ENCODE measurements at places on chromosomes 11 and 22.

GRCh38 chr11:10413268-10413667 is 41.8 kb upstream of the AMPD3 start:
- no peak for DNase-seq

DNA sequence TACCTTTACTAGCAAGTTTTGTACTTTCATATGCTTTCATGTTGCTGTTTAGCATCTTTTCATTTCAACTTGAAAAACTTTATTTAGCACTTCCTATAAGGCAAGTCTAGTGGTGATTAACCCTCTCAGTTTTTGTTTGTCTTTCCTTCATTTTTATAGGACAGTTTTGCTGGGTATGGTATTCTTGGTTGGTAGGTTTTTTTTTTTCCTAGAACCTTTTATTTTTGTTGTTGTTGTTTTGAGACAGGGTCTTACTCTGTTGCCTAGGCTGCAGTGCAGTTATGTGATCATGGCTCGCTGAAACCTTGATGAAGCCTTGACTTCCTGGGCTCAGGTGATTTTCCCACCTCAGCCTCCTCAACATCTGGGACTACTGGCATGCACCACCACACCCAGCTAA is 29.9 kb upstream of the SLC5A1 start:
- DNase-seq = no peak

GRCh38 chr11:96050435-96051182 is 126.7 kb upstream of the MTMR2 start:
- no peak for DNase-seq

- no peak for DNase-seq
These were observed 3.0 kb upstream of the YPEL4 start for GRCh38 chr11:57652662-57653061.

Measured in fibroblast of skin of left biceps (primary cell).